ENCODE measurements at places on chromosomes 5 and 9.

DNA sequence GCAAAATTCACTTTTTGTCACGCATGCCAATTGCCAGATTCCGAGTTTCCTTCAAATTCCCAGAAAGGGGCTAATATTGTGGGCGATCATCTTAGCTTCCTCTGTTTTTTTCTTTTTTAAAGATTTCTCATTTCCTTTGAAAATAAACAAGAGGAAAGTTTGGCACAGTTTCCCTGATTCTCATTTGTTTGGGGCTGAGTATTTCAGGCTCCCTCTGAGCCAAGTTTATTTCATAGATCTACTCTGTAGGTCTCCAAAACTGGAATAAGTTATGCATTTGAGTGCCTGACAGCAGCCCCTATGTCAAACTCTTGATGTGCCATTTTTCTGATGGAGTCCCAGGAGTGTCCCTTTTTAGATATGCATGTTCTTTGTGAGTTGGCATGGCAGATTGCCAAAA is 1297.2 kb upstream of the WWC1 start:
- no peak for DNase-seq

DNA sequence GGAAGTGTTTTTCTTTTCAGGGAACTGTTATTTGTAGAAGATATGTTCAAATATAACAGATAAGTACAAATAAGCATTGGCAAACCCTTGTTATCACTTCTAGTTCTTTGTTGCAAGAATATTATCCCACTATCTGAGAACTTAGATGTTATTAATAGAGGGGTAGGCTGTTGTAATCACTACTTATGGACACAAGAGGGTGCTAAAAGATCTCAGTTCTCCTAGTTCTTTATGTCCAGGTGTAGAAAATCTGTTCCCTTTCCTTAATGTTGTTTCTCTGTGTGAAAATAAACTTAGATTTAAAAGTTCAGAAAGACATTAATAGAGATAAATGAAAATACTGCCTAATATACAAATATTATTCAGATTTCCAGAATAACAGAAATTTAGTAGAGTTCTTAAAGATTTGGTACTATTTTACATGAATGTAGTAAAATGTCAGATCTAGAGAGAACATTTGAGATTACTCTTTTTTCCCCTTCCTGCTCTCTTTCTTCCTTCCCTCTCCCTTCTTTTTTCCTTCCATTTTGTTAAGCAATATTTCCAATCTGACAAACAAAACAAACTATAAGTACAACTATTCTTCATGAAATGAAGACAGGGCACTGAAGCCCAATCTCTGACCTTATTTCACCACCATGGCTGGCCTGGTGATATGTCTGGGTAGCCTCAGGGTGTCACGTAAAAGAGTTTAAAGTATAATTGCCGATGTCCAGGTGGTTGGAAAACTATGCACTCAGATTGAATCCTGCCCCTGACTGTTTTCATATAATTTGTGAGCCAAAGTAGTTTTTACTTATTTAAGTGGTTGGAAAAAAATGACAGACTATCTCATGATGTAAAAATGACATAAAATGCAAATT is 43.6 kb upstream of the C5orf46 start:
- no peak for DNase-seq

GRCh38 chr5:72723581-72723980 is 92.9 kb upstream of the TNPO1 start:
- no peak for DNase-seq

DNA sequence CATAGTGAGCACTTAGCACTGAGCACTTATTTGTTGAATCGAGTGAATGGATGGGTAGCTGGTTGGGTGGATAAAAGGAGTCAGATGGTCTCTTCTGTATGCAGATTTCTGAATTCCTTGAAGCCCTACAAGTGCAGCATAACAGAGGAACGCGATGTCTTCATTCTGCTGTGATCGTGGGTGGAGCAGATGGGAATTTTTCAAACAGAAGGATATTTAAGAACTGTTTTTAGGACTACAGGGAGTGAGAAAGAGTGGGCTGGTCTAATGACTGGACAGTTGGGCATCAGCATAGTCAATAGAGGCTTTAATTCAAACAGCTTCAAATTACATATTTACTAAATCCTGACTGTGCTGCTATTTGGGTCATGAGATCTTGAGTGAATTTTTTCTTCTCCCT is 253.2 kb downstream of the CEMIP2 start:
- DNase-seq: no peak

- DNase-seq: no peak
Observed at GRCh38 chr5:96149021-96149420, 187.4 kb upstream of the ELL2 start.

DNA sequence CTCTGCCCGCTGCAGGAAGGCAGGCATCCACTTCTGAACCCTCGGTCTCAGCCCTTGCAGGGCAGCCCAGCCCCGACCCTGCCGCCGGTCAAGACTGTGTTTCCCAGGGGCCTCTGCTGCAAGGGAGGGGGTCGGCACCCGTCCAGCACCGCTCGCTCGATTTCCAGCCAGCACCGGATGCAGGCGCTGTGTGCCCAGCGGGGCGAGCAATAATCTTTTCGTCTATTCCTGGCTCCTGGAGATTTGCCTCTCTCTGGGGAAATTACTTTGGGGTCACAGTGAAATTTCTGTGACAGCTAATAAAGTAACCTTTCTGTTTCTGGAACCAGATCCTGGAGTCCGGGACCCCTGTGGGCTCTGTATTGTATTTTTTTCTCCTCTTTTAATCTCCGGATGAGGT is 155.3 kb downstream of the COL23A1 start:
- DNase-seq: no peak

GRCh38 chr9:97860451-97861147 is 7.6 kb downstream of the FOXE1 start:
- DNase-seq: no peak

All from H1 (cell line).